ENCODE measurements at places on chromosomes 12 and 14.
A peak's percentile ranks its signal among the peaks of the same experiment; 100 is the strongest.

DNA sequence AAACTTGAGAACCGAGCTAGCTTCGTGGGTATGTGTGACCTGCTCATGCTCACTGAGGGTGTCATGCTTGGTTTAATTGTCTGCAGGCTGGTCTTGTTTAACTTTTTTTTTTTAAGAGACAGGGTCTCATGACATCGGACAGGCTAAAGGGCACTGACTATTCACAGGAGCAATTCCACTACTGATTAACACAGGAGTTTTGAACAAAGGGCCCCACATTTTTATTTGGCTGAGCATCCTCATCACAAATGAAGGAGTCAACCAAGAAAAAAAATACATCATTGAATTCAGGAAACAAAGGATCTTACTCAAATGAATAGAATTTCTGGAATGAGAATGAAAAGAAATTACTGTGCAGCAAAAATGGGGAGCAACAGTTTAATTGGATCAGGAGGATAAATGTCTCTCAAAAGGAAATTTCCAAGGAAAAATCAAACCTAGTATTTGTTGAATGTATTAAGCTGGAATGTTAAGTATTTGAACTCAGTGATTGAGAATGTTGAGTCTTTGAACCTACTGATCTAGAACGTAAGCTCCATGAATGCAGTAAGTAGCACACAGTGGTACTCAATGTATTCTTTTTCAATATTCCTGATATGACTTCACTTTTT, 20.8 kb upstream of the PYROXD1 start:
- DNase-seq: no peak

GRCh38 chr12:95984682-95985081, 11.5 kb downstream of the HAL start:
- DNase-seq: no peak

DNA sequence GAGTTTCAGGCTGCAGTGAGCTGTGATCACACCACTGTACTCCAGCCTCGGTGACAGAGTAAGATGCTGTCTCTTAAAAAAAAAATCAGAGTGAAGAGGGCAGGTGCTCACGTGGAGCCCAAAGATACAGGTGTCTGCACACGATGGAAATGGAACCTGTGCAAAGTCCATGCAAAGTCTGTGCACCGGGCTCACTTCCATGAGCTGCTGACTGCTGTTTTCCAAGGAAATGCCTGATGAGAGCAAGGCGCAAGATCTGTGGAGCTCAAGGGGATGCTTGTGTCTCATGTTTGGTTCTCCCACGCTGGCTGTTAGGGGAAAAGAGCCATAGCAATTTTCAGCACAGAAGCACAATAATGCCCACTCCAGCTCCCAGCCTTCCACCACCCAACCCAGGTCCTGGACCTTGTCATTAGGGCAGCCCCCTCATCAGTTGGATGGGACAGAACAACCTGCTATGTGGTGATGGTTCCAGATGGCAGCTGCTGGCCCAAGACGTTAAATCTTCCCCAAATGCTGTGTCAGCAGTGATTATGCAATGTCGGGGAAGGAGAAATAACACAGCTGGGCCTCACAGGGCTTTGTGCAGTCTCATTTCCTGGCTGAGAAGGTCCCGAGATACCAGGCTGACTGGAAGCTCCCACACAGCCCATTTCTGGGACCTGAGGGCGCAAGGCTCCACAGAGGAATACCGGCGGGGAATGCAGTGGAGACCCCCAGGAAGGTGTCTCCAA, 27.9 kb upstream of the DICER1 start:
- peak; percentile 59 for DNase-seq

DNA sequence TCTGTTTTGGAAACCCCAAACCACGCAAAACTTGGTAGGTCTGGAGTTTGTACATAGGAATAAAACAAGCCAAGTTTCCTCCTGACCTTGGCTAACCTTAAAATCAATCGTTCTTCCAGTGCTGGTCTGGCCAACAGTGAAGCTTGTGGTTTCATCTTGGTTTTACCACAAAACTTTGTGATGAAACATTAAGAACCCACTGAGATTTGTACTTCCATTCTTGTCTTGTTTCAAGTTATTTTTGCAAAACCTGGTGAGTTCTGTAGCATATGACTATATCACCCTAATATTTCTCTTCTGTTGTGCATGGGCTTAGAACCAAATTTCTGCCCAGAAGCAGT, 26.4 kb downstream of the SIX1 start:
- DNase-seq: peak; percentile 59

- peak; percentile 43 for DNase-seq
Observed at GRCh38 chr14:96662116-96662970, 134.8 kb upstream of the VRK1 start.

- peak; percentile 10 for DNase-seq
Observed at GRCh38 chr12:22729957-22730443, 105.0 kb downstream of the ETNK1 start.

GRCh38 chr14:92385561-92385960, 62.6 kb downstream of the SLC24A4 start:
- DNase-seq: no peak

DNA sequence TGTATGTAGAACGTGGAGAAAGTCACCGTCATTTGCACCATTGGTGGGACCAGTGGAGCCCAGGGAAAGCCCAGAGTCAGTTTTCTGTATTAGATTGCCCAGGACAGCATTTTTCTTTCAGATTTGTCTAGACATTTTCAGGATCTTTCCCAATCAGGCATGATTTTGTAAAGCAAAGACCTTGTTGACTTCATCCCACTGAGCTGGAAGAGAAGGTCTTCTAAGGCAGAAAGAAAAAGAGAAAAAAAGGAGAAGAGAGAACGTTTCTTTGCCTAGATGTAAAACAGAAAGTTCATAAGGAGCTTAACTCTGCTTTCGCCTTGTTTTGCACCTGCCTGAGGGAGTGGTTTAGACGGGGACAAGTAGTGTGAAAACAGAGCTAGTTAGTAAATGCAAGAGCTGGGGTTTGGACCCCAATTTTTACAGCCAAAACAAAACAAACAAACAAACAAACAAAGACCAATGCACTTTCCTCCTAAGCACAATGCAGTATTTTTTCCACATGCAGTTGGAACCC, 273.1 kb downstream of the ZFP36L1 start:
- DNase-seq: no peak

DNA sequence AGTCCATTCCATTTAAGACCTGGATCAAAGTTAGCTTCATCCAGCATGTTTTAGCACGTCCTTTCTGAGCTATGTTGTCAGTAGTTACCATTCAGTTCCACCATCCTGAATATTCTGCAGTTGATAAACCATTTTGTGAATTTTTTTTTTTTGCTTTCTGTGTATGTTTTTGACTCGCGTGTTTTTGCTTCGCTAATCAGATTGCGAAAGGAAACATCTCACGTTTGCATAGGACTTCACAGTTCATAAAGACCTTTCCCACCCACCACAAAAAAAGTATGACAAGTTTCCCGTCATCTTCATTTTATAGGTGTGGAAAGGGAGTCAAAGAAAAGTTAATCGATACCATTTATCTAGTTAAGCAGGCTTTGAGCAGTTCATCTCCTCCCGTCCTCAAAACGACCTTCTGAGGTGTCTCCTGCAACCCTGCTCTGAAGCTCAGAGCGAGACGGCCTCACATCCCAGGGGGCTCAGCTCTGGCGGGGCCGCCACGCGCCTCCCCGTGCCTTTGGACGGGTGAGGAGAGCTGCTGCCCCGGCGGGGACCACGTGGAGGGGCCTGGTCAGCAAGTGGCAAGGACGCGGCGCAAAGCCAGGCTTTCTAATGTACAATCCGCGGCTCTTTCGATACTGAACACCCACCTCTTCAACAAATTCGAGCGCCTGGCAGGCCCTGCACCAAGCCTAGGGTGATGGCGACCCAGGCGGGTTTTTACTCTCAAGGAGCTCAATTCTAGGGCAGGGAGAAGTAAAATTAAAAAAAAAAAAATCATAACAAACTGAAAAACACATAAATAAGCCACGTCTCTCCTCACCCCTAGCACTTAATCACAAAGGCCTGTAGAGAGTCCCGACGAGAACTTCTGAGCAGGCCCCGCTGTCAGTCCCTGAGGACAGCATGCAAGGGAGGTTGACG, 988 bp upstream of the TMEM263 start:
- peak; percentile 57 for DNase-seq
